ENCODE measurements at places on chromosomes 11 and 22.

DNA sequence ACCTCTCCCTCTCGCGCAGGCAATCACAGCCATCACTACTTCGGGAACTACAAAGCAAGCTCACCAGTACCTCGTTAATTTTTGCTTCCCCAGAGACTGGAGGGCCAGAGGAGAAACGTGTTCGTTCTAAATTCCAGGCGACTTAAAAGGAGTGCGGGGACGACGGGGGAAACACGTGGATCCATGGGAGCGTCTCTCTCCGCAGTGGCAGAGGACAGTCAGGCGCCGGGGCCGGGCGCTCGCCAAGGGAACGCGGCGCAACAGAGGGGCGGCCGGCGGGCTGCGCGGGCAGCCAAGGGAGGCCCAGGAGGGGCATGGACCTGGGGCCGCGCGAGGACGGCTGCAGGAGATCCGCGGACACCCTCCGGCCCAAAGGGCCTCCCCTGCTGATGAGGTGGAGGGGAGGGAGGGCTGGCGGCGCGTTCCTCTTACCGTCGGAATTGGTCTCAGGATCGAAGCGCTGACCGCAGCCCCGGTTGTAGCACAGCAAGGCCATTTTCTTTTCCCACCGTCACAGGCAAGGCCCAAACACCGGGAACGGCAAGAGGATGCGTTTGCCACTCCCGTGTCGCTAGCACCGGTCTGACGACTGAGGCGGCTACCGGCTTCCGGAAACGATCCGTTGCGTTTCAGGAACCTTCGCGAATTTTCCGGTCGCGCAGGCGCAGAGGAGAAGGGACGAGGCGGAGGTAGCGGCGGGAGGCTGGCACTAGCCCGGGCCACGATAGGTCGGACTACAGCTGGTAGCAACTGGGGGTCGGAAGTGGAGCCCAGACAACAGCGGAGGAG lies at the start of gene CHORDC1:
TSS of gene CHORDC1 (minus strand) at position 591 of the 789 bp plus-strand sequence. CDS start at position 496, 95 bp downstream.
- DNase-seq, result peak; percentile 93

GRCh38 chr22:37206118-37206840 lies 6.0 kb downstream of the SSTR3 start:
- no peak for DNase-seq

DNA sequence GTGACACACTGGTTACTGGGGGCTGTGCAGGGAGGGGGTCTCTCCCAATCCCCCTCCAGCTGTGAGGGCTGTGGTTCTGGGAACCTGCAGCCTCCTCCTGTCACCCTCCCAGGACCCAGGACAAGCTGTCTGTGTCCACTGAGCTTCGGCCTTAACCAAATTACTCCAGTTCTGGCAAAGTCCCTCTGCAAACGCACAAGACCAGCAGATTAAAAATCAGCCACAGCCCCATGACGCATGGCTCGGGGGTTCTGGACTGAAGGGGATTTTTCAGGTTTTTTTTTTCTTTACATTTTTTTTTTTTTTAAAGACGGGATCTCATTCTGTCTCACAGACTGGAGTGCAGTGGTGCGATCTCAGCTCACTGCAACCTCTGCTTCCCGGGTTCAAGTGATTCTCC lies 32.2 kb upstream of the A4GALT start:
- DNase-seq, result no peak

DNA sequence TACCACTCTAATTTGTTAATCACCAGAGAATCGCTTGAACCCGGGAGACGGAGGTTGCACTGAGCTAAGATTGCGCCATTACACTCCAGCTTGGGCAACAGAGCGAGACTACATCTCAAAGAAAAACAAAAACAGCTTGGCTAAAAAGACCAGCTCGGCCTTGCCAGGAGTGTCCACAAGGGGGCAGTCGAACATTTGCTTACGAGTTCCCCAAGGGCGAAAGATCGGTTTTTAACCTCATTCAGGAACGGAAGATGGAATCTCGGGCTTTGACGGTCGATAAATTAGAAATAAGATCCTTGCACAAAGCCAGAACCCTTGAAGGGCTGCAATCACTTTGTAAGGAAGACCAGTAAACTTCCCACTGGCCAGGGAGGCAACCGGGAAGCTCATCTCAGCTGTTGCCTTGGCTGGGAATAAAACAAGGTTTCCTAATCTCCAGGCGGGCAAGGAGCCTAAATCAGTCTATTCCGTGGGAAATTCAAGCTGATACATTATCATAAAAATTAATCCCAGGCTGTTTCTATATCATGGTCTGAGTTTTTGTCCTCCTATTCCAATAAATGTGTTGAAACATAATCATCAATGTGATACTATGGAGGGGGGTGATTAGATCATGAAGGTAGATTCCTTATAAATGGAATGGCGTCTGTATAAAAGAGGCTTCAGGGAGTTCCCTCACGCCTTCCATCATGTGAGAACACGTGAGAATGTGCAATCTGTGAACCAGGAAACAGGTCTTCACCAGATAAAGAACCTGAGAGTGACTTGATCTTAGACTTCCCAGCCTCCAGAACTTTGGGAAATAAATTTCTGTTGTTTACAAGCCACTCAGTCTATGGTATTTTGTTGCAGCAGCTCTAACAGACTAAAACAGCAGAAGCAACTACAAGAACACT lies 14.9 kb upstream of the SLC29A2 start:
- peak; percentile 66 for DNase-seq

- DNase-seq, result no peak
These were observed 415.6 kb upstream of the NARS2 start for GRCh38 chr11:78990261-78990660.

- DNase-seq, result peak; percentile 54
These were observed 11.7 kb upstream of the SORL1-AS1 start for GRCh38 chr11:121464352-121464946.

DNA sequence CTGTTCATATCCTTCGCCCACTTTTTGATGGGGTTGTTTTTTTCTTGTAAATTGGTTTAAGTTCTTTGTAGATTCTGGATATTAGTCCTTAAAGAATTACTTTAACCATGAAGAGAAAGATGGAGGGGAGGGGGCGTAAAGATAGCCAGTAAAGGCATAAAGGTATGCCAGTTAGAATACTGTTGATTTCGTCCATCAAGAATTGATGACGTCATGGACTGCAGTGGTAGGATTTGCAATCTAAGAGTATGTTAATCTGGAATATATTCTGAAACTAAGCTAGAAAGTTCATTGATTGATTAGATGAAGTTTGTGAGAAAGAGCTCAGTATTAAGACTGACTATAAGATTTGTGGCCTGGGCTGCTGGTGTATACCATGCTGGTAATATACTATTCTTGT lies 856.1 kb downstream of the NTM start:
- DNase-seq, result no peak

DNA sequence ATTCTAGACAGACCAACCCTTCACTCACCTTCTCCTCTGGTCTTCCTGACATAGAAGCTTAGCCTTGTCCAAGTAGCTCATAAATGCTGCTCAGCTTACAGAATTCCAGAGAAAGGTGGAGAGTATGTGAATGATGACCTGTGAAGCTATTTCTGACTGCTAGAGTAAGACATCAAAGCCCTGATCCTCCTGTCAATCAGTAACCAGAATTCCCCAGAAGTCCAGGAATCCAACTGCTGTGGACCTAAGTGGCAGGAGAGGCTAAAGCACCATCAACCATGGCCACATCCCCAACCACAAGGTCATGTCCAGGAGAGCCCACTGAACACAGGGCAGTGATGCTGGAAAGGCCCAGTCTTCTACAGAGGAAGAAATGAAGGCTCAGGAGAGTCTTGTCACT lies 2.6 kb downstream of the OR51G2 start:
- no peak for DNase-seq

DNA sequence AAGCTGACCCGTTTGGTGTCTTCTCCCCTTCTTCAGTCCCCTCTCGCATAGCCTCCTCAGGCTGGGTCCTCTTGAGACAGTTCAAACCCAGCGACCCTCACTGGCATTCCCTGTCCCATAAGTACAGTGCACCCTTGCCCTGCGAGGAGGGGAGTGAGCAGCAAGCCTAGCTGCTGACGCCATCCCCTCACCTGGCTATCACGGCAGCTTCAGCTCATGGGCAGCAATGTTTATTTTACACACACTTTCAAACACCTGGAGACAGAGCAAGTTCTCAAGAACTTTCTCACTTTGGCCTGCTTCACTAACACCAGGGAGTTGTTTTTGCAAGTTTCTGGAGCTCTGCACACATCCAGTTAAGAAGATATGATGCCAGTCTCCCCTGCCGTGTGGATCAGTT lies 189.6 kb upstream of the E2F8 start:
- no peak for DNase-seq

GRCh38 chr11:118643142-118643994 lies 36.0 kb downstream of the PHLDB1 start:
- no peak for DNase-seq

GRCh38 chr22:38868286-38868721 lies 3.7 kb downstream of the CBX6 start:
- no peak for DNase-seq
